Osteoblast (primary cell): ENCODE measurements at places on chromosomes 5 and 9. TPM values are rescaled to one million over a fixed set of nuclear protein-coding genes. Genes with fewer than 3 reads are reported as not detected.

The GPR21 gene
- total RNA-seq, result 1.4 and 2.7 TPM in 2 replicates

The APBB3 gene
- 19.7 and 24.2 TPM in 2 replicates for total RNA-seq

The CDH9 gene
- total RNA-seq, result not detected in 2 replicates

The ARID3C gene
- under 0.01 TPM in 1 of 2 replicates, not detected in the other for total RNA-seq
